Foreskin keratinocyte (primary cell): ENCODE measurements at places on chromosomes 11 and 22. TPM values are rescaled to one million over a fixed set of nuclear protein-coding genes. Genes with fewer than 3 reads are reported as not detected.
A peak's percentile ranks its signal among the peaks of the same experiment; 100 is the strongest.

DNA sequence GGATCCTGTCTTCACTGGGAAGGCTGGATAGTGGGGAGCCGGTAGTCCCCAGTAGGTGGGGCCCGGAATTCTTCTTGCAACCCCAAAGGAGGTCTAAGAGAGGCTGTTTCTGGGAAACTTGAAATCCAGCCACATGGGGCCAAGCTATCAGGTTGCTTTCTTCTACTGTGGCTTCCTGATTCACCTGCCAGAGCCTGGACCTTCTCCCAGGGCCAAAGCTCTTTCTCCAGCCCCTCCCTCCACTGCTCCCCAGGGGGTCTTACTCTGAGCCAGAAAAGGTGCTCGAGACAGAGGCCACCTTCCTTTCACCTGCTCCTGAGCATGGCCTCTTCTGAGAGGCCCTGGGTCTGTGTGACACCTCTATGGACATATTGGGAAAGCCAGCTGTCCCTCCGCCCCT, 9.1 kb downstream of the TST start:
- DNase-seq = no peak

DNA sequence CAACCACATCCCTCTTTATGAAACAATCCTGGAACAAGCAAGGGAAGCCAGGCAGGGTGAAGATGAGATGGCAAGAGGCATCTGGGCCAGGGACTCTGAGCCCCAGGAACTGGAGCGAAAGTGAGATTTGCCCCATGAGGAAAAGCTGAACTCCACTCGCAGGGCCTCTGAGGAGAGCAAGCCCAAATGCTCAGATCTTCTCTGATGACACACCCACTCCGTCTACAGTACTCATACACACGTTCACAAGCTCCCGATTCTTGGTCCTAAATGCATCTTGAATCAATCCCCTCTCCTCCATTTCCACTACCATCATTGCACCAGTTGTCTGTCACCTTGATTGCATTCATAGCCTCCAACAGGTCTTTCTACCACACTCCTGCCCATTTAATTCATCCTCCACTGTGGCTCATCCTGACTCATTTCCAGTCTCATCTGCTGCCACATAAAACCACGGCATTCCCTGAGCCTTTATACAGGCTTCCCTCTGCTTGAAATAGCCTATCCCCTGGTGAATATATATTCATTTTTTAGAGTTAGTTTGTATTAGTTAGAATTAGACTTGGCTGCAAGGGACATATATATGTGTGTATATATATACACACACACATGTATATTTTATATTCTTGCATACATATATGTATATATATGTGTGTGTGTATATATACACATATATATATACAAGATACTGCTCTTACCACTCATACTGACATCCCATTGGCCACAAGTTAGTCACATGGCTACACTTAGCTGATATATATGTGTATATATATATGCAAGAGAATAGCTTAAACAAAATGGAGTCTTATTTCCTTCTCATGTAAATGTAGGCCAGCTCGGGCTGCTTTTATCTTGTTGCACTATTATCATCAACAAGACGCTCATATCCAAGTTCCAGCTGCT, 1.4 kb upstream of the APOA5 start:
- DNase-seq = peak; percentile 90

DNA sequence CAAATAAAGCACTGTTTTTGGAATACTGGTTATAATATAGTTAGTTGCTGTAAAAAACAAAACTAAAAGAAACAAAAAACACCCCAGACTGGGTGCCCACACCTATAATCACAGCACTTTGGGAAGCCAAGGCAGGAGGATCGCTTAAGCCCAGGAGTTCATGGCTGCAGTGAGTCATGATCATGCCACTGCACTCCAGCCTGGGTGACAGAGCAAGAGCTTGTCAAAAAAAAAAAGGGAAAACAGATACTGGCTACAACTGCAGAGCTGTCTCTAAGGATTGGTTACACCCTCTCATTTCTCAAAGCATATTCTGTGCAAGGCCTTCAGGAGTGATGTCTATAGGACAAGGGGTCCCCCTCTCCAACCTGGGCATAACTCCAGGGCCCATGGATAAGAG, 14.6 kb upstream of the STK33 start:
- no peak for DNase-seq

GRCh38 chr22:47240116-47240515, 477.7 kb downstream of the TBC1D22A start:
- DNase-seq = no peak

DNA sequence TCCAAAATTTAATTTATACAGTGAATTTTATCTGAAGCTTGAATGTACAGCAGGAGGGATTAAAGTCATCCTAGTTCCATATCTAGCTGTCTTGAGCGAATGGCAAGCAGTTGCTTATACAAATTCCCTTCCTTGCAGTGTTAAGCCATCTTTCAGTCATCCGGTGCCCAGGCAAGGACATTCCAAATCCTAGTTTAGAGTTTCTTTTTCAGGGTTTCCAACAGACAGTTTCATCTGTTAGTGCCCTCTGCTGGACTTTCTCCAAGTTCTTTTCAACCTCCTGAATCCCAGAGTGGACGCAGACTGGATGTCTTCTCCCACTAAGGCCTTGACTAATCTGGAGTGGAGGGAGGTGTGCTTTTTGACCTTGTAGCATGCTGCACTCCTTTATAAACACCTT, 45.4 kb downstream of the GRAMD1B start:
- DNase-seq = no peak

Gene BIRC3
- 6.7 and 10.1 TPM in 2 replicates for total RNA-seq

GRCh38 chr11:71207563-71207962, 44.8 kb downstream of the SHANK2 start:
- no peak for DNase-seq

Gene TBX1
- total RNA-seq = 0.54 and 0.63 TPM in 2 replicates

Gene SYT12
- total RNA-seq = 0.10 and 0.25 TPM in 2 replicates

Gene TRIM49
- total RNA-seq = not detected in 2 replicates

- no peak for DNase-seq
Measured at GRCh38 chr11:115874843-115875242, 370.6 kb upstream of the CADM1 start.

- no peak for DNase-seq
Measured at GRCh38 chr11:60594998-60595642, 79.9 kb downstream of the MS4A13 start.

DNA sequence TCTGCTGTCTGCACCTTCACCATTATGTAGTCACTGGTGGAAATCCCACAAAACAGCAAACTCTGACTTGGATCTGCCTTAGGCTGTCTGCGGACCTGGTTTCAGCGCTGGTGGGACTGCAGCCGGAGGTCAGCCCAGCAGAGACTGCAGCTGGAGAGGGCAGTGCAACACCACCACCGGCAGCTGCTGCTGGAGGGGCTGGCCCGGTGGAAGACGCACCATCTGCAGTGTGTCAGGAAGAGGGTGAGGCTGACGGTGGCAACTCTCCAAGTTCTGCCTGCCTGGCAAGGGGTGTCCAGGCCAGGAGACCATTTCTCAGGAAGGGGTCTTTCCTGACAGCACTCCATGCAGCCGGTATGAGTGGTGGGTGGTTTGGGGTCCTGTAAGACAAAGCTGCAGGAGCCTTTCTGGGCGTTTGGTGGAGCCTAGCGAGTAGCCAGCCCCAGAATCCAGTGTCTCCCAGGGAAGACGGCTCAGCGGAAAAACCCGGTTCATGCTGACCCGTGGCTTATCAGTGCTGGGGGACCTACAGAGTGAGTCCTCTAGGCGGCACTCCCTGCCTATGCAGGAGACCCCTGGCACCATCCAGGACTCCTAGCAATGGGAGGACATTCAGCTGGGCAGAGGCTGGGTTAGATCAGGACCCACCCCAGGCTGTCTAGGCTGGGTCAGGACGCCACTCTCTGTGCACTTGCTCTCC, 50.8 kb downstream of the PISD start:
- no peak for DNase-seq

- no peak for DNase-seq
Measured at GRCh38 chr11:36295926-36296325, at the start of gene PRR5L. PRR5L (plus strand) TSS chr11:36296288; CDS start chr11:36401122, 104,834 bp downstream.

- DNase-seq = no peak
Measured at GRCh38 chr11:122157653-122158161, 41.7 kb upstream of the BLID start.

Gene PGA5
- not detected in 2 replicates for total RNA-seq

Gene ALDH3B1
- total RNA-seq = not detected in 2 replicates

- DNase-seq = no peak
Measured at GRCh38 chr11:1771700-1772099, 8.0 kb upstream of the CTSD start.

GRCh38 chr11:119179983-119180382, 5.3 kb upstream of the NHERF4 start:
- DNase-seq = no peak

Gene HORMAD2
- total RNA-seq = not detected in 2 replicates

GRCh38 chr11:14269692-14270573, 89.0 kb downstream of the RRAS2 start:
- no peak for DNase-seq

Gene JAM3
- total RNA-seq = 1.9 and 6.3 TPM in 2 replicates

DNA sequence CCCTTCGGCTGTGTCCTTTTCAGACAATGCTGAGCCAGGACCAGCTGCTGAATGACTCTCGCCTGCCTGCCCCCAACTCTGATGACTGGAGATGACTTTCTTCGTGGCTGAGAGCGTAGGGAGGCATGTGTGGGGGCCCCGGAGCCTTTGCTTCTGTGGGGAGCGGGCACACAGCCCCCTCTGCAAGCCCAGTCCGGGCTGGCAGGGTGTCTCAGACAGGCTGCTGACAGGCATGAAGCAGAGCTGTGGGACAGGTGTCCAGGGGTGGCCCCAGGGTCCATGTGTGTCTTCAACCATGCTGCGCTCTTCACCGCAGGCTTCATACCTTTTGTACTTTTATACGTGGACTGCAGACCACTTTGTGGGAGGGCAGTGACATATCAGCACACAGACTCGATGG, 16.6 kb downstream of the CYB5R2 start:
- no peak for DNase-seq

Gene GNAZ
- total RNA-seq = 0.27 and 0.28 TPM in 2 replicates

DNA sequence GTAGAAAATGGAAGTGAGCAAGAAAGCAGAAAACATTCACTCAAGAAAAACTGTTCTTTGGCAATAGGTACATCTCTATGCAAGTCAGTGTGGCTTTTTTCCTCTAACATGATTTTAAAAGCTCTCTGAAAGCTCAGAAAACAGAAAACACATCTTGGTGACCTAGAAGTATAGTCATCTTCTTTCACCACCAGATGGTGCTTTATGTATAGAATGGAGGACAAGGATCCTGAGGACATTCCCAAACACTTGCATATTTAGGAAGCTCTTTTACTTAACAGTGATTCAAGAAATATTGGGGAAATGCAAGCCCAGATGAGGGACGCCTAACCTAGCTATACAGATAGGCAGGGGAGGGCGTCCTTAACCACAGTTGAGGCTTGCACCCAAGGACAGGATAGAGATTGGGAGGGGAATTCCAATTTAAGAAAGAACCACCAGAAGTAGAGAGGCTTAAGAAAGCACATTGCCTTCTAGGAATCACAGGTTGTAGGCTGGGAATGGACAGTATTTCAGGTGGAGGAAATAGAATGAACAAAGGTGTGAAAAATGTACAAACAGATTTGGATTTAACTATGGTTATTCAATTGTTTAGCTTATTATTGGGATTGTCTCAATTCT, 13.8 kb upstream of the CCDC81 start:
- peak; percentile 36 for DNase-seq

GRCh38 chr11:81026032-81026431, 1585.2 kb upstream of the TENM4 start:
- DNase-seq = no peak

Gene PUS3
- 12.8 and 13.8 TPM in 2 replicates for total RNA-seq

Gene SLN
- not detected in 2 replicates for total RNA-seq
